Keratinocyte (primary cell): ENCODE measurements at places on chromosomes 6 and 20.

- no peak for DNase-seq
- H3K27ac ChIP-seq, result no peak overlapping the region
- H3K27me3 ChIP-seq, result no peaks in the 10 kb centered on the region
- H3K4me3 ChIP-seq, result no peak overlapping the region
- H3K36me3 ChIP-seq, result peaks cover 44% of the 10 kb centered on the region
Measured at GRCh38 chr20:25297141-25297905, 49.4 kb downstream of the PYGB start.

GRCh38 chr6:137217801-137218472, 1.2 kb downstream of the IFNGR1 start:
- H3K4me3 ChIP-seq, result peak overlapping the region; percentile 75
- no peak for DNase-seq
- peaks cover 48% of the 10 kb centered on the region for H3K4me1 ChIP-seq
- H3K36me3 ChIP-seq, result no peaks in the 10 kb centered on the region
- peak overlapping the region; percentile 92 for H3K27ac ChIP-seq

GRCh38 chr20:56018716-56019115, 13.4 kb upstream of the CBLN4 start:
- no peaks in the 10 kb centered on the region for H3K27me3 ChIP-seq
- no peak for DNase-seq
- no peak overlapping the region for H3K27ac ChIP-seq
- H3K36me3 ChIP-seq, result no peaks in the 10 kb centered on the region
- no peaks in the 10 kb centered on the region for H3K4me1 ChIP-seq

GRCh38 chr6:5713519-5713918, 293.2 kb downstream of the NRN1 start:
- H3K36me3 ChIP-seq, result no peaks in the 10 kb centered on the region
- no peak overlapping the region for H3K27ac ChIP-seq
- no peak for DNase-seq
- no peaks in the 10 kb centered on the region for H3K27me3 ChIP-seq
- H3K4me1 ChIP-seq, result no peaks in the 10 kb centered on the region
- H3K4me3 ChIP-seq, result no peak overlapping the region

DNA sequence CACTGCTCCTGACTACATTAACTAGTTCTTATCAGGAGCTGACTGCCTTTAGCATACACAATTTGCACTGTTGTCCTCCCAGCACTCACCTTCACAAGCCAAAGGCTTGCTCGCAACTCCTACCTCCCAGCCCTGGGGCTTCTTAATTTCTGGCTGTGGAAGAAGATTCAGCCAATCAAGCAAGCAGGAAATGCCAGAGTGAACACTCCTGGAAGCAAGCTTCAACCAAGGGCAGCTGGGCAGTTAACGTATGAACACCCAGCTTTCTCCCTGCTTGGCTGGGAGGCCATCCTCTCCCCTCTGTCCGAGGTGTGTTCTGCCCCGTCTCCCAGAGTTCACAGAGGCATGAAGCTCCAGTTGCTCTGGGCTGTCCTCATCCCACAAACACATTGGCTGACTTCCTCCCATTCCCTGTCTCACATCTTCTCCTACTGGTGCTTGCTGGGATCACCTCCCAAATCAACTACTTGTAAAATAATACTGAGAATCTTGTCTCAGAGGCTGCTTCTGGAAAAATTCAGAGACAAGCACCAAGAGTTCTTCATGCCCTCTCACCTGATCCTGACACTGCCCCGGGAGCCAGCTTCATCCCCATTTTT, 15.3 kb upstream of the SRSF6 start:
- DNase-seq, result no peak
- H3K27me3 ChIP-seq, result no peaks in the 10 kb centered on the region
- H3K4me3 ChIP-seq, result no peak overlapping the region

DNA sequence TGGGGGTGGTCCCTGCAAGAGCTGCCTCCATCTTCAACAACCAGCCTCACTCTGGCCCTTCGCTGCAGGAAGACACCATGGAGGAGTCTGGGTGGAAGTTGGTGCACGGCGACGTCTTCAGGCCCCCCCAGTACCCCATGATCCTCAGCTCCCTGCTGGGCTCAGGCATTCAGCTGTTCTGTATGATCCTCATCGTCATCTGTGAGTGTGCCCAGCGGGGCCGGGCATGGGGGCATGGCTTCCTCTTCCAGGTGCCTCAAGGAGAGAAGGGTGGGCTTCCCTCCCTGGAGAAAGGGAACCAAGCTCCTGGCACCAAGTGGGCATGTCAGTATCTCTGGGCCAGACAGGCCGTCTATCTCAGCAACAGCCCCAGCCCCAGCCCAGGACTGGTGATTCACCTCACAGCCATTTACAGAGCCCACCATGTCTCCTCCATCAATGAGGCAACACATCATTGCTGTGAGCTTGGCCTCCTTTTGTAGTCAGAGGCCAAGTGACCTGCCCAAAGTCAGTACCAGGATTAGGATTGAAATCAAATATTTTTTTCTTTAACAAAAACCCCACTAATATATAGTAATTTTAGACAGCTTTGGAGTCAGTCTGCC, 40.2 kb downstream of the TM9SF4 start:
- no peak overlapping the region for H3K27ac ChIP-seq
- peaks cover 29% of the 10 kb centered on the region for H3K36me3 ChIP-seq
- no peaks in the 10 kb centered on the region for H3K27me3 ChIP-seq
